T-helper 1 cell (primary cell): ENCODE measurements at places on chromosomes 12 and 14.

DNA sequence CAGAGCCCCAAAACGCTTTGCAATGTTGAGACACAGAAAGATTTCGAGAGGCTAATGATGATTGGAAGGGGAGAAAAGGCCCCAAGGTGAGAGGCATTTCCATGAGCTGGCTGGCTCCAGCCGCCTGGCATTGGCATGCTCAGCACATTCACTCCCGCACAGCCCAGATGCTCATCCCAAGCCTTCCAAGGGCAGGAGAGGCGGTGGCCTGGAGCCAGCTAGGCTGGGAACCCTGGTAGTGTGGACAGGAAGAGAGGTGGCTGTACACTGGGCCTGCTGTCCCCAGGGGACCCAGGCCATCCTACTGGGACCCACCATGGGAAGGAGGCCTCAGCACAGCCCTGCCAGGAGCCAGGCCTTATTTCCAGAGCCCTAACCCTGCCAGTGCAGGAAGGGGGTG, 72.2 kb downstream of the SPTB start:
- no peak for DNase-seq

- DNase-seq, result no peak
Measured at GRCh38 chr12:88242571-88242925, 100.4 kb downstream of the TMTC3 start.

DNA sequence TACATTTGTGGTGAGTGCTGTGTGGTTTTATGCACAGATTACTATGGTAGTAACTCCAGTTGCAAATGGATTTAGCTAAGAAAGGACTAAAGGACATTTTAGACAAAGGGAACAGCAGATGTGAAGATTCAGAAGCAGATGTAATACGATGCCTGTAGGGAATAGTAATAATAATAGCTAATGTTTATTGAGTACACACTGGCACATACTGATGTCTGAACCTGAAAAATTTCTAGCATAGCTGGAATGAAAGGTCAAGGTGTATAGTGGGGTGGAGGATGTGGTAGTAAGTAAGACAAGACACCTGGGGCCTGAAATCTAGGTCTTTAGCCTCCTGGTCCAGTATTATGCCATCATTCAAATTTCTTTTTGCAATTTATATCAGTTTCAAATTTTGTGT, 54.3 kb upstream of the LRTM2 start:
- no peak for DNase-seq

- DNase-seq, result no peak
Measured at GRCh38 chr14:85016496-85016895, 513.4 kb upstream of the FLRT2 start.

- DNase-seq, result no peak
Measured at GRCh38 chr12:106040521-106040920, 98.2 kb downstream of the NUAK1 start.

DNA sequence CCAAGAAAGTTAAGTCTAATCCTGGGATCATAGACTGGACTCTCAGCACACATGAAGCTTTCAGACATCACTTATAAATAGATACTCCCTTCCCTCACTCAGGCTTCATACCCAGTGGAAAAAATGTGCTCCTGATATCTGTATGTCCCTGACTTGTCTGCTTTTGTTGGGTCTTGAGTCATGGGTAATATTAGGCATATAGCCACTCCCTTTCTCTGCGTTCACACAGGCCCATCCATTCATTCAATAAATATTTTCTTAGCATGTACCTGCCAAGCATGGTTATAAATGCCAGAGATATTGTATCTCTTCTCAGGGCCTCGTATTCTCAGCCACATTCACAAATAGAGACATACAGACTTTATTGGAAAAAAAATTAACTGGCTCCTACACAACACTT, 43.5 kb downstream of the COX16 start:
- DNase-seq, result no peak

DNA sequence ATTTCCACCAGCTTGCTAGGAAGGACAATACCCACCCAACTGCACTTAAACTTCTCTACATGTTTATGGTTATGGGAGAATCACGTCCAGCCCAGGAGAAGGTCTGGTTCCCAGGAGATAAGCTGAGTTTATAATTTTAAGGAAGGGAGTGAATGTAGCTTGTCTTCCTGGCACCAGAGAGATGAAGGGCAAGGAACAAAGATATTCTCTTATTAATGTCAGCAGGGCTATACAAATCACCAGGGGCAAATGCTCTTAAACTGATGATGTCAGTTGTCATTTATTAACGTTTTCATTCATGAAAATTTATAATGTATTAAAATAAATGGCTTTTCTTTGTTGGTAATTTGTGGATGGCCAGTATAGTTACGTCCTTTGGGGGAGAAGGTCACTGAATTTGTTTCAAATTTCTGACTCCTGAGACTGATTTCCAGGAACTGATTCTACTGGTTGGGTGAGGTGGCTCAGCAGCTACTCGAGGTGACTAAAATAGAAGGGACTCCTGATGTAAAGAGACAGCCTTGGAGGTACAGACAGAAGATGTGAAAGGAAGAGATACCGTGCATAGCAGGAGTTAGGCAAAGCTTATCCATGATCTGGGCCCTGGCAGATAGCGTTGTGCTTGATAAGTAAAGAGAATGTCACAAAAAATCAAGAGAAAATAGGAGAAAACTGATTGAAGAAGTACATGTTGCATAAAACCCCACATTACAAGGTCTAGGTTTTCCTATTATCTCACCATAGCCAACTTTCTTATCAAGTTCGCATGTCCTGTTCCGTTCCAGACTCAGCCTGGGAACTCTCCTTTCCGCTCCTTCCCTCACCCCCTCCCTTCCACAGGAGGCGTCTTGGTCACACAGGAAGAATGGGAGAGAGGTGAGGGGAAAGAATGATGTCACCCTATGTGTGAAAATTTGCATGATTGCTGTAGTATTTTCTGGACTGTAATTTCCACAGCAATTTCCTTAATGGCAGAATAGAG, 367.1 kb upstream of the FAR2 start:
- DNase-seq, result no peak

- DNase-seq, result no peak
Measured at GRCh38 chr12:40689576-40689975, 2.7 kb upstream of the CNTN1 start.

DNA sequence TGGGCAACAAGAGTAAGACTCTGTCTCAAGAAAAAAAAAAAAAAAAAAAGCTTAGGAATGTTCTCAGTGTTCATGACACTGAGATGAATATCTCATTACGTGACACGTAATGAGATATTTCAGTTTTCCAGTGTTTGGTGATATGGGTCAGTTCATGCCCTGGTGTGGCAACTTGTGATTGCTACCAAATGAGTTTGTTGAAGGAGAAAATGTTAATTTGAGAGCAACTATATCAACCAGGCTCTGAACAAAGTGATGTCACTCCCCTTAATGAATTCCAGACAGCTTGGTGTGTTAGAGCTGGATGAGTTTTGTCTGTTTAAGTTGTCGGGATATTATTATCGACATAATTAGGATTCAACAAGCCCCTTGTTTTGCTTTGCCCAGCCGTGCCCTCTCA, 211.7 kb downstream of the DPF3 start:
- no peak for DNase-seq

- no peak for DNase-seq
Measured at GRCh38 chr14:21023174-21023573, 1.7 kb downstream of the NDRG2 start.

GRCh38 chr12:110697236-110697635, 8.3 kb upstream of the HVCN1 start:
- no peak for DNase-seq

DNA sequence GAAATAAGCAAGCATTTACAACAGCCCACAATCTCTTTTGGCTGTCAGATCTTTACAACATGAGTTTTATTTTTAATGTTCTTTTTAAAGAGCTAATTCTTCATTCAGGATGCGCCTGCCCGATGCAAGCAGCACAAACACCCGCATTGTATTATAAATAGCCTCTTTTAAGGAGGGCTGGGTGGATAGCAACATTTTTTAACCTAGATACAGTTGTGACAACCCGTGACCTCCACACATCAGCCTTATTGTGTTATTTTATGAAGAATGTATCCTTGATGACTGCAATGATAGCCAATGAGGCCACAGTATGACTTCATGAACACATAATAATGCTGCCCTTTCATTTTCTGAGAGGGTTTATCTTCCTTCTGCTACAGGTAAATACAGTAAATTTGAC, 173.7 kb downstream of the FOXN3 start:
- DNase-seq, result no peak

DNA sequence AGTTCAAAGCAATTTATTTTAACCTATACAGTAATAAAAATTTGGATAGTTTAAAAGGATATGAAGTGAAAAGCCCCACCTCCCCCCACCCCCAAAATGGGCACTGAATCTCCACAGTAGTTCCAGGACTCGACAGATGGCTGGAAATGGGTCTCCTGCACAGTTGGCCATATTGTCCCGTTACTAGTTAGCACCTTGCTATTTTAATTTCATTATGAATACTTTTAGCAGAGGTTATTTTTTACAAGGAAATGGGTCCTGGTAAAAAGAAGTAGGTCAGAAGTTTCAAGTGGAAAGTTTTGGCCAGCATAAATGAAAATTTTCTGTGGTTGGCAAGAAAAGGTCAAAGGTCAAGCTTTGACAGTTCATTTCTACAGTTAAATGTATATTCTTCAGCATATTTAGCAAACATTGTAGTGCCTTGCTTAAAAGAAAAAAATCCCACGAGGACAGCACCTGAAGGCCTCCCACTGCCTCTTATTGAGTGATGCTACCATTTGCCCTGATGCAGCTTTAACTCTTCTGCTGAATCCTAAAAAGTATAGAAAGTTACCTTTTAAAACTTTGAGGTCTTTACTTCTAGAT, 28.3 kb downstream of the MTHFD1 start:
- DNase-seq, result no peak

- no peak for DNase-seq
Measured at GRCh38 chr14:38616959-38617358, 361.1 kb upstream of the CLEC14A start.

GRCh38 chr12:106217706-106218105, 30.1 kb downstream of the CKAP4 start:
- no peak for DNase-seq

- no peak for DNase-seq
Measured at GRCh38 chr12:14317362-14318146, 47.9 kb upstream of the ATF7IP start.

- DNase-seq, result no peak
Measured at GRCh38 chr12:68805592-68806120, 2.3 kb upstream of the MDM2 start.

- no peak for DNase-seq
Measured at GRCh38 chr12:85747941-85748495, 88.2 kb downstream of the RASSF9 start.

DNA sequence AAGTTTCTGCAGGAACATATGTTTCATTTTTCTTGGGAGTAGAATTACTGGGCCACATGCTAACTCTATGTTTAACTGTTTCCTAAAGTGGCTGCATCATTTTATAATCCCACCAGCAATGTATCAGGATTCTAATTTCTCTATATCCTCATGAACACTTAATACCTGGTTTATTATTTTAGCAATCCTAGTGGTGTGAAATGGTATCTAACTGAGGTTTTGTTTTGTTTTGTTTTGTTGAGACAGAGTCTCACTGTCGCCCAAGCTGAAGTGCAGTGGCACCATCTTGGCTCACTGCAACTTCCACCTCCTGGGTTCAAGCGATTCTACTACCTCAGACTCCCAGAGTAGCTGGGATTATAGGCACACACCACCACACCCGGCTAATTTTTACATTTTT, 6.5 kb downstream of the SPTLC2 start:
- no peak for DNase-seq

GRCh38 chr12:46489951-46490388, 117.4 kb upstream of the SLC38A2 start:
- DNase-seq, result no peak

DNA sequence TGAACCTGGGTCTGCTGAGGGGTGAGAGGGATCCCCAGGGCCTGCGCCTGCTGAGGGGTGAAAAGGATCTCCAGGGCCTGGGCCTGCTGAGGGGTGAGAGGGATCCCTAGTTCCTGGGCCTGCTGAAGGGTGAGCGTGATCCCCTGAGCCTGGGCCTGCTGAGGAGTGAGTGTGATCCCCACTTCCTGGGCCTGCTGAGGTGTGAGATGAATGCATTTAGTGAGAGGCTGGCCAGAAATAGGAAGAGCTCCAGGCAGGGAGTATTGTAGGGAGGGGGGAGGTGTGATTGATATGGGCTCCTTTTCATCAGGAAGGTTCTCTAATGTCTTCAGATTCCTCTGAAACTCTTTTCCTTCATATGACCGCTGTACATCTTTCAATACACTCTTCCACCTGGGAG, 43.0 kb downstream of the FAM186A start:
- no peak for DNase-seq

- no peak for DNase-seq
Measured at GRCh38 chr14:58305730-58306129, 7.4 kb downstream of the ARID4A start.
